ENCODE measurements at places on chromosomes 5 and 9. TPM values are rescaled to one million over a fixed set of nuclear protein-coding genes. Genes with fewer than 3 reads are reported as not detected.

DNA sequence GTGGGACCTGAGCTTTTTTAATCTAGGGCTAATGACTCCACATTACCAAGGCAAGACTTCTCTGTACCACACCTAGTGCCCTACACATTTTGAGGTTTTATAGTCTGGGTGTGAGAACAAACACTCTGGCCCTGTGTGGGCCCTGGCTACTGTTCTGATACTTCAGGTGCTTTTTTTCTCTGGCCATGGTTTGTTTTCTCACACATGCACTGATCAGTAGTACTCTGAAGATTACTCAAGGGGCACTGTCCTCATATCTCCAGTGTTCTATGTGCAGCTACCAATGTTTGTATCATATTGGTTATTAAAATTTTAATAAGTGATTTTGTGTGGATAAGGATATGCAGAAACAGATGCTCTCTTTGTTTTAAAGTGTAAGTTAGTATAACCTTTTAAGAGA is 5.9 kb upstream of the C9orf40 start:
- DNase-seq = no peak
- H3K4me1 ChIP-seq = no peaks in the 10 kb centered on the region
- no peaks in the 10 kb centered on the region for H3K36me3 ChIP-seq
- no peaks in the 10 kb centered on the region for H3K27me3 ChIP-seq
- no peak overlapping the region for H3K27ac ChIP-seq
- no peak overlapping the region for H3K4me3 ChIP-seq

DNA sequence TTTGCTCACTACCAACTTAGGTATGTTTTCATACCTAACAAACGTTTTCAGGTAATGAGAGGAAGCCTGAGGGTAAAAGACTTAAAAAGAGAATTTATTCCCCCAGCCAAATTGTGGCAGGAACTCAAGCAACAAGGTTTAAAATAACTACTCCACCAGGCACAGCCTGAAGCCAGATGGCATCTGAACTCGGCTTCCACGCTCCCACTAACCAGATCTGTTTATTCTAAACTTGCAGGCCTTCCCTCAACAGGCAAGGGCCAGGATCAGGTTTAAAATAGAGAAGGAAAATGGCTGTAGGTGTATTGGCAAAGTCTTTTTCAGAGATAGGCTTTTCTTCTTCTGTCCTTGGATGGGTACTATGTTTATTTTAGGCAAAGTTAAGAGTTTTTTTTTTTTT is 89.4 kb downstream of the OTULIN start:
- no peaks in the 10 kb centered on the region for H3K36me3 ChIP-seq
- no peak overlapping the region for H3K27ac ChIP-seq
- no peaks in the 10 kb centered on the region for H3K4me1 ChIP-seq
- H3K4me3 ChIP-seq = no peak overlapping the region
- no peak for DNase-seq

DNA sequence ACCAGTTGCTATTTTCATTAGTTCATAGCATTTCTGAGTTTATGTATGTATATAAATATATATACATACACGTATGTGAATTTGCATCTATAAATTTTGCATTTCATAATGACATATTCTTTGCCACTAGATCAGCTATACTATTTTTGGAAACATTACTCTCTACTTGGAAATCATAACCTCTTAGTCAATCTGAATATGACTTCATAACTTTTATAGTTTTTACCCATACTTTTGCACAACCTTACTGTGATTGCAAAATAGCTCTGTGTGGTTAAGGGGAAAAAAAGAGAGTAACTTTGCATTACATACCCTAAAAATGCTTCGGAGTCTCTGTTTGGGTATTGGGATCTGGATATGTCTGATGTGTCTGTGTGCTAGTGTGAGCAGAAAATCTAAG is 44.9 kb upstream of the ADAMTSL1 start:
- H3K27me3 ChIP-seq = no peaks in the 10 kb centered on the region
- no peak for DNase-seq

DNA sequence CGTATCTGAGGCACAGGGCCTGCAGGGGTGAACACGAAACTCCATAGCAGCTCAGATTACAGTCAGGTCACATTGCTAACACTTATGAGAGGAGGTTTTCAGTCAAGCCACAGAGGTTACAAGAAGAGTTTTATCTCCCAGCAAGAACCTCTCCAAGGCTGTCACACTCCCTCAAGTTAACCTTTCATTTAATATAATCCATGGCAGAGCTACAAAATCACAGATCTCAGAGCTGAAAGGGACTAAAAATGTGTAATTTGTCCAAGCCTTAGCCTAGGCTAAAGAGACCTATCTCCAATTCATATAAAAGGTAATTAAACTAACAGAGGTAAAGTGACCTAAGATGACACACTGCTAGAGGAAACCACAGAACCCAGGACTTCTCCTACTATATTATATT is 57.2 kb downstream of the MLANA start:
- H3K27me3 ChIP-seq = no peaks in the 10 kb centered on the region
- H3K36me3 ChIP-seq = no peaks in the 10 kb centered on the region
- peaks cover 27% of the 10 kb centered on the region for H3K4me1 ChIP-seq

DNA sequence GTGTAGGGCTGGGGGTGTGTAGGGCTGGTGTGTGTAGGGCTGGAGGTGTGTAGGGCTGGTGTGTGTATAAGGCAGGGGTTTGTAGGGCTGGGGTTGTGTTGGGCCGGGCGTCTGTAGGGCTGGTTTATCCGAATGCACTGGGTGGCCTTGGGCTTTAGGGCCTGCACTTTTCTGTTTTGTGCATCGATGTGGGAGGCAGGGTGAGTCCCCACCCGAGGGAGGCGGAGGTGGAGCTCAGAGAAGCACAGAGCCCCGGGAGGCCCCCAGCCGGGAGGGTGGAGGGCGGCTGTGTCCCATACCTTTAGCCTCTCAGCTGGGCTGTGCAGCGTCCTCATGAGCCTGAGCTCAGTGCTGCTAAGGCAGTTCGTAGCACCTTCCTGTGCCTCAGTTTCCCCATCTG is 13.5 kb downstream of the COL5A1 start:
- H3K4me1 ChIP-seq = no peaks in the 10 kb centered on the region
- H3K36me3 ChIP-seq = no peaks in the 10 kb centered on the region
- H3K4me3 ChIP-seq = no peak overlapping the region

GRCh38 chr9:120481248-120481647 is 98.7 kb downstream of the CDK5RAP2 start:
- no peak overlapping the region for H3K4me3 ChIP-seq
- H3K36me3 ChIP-seq = no peaks in the 10 kb centered on the region
- no peaks in the 10 kb centered on the region for H3K27me3 ChIP-seq
- peaks cover 26% of the 10 kb centered on the region for H3K4me1 ChIP-seq

DNA sequence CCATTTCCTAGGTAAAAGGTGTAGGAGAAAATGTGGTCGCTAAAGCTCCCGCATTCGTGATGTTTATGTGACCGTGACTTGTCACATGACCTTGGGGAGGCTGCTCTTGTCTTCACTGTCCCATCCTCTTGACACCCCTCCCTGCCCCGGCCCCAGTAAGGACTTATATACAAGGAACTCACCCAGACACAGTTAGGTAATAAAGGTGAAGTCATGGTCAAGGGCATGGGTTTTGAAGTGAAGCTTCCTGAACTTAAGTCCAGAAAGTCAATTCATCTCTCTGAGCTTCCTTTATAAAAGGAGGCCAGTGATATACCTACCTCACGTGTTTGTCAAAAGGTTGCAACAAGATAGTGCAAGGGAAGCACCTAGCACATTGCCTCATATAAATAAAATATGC is 17.6 kb downstream of the FGF1 start:
- no peaks in the 10 kb centered on the region for H3K4me1 ChIP-seq
- no peak for DNase-seq

- no peak overlapping the region for H3K27ac ChIP-seq
- no peaks in the 10 kb centered on the region for H3K36me3 ChIP-seq
- H3K4me3 ChIP-seq = no peak overlapping the region
- no peak for DNase-seq
These were observed 46.2 kb downstream of the PAX5 start for GRCh38 chr9:36987891-36988290.

- no peaks in the 10 kb centered on the region for H3K27me3 ChIP-seq
- H3K27ac ChIP-seq = no peak overlapping the region
- H3K4me1 ChIP-seq = no peaks in the 10 kb centered on the region
- no peak for DNase-seq
- no peaks in the 10 kb centered on the region for H3K36me3 ChIP-seq
These were observed 120.6 kb downstream of the PAM start for GRCh38 chr5:102875721-102876123.

DNA sequence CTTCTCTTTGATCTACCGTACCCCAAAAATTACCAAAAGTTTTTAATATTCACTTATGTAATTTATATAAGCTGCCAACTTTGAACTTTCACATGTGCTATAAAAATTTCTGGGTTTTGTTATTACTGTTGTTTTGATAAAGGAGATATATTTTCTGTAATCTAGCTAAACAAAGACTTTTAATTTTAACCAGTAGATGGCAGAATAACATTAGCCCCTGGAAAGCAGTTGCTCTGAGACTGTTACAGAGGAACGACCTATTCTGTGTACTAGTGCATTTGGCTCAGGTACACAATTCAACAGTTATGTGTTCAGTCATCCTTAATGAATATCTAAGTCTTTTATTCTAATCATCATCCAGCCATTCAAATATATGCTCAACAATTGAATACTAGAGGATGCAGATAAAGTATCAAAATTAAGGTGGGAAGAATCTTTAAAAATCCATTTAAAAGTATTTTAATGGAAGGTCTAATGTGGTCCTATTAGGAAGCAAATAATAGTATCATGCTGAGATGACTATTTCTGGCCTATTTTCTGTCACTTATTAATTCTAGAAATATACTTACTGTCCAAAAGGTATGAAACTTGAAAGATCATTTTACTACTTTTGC is 8.6 kb downstream of the KLHL9 start:
- H3K4me1 ChIP-seq = peaks cover 27% of the 10 kb centered on the region
- no peak overlapping the region for H3K27ac ChIP-seq
- H3K36me3 ChIP-seq = no peaks in the 10 kb centered on the region

DNA sequence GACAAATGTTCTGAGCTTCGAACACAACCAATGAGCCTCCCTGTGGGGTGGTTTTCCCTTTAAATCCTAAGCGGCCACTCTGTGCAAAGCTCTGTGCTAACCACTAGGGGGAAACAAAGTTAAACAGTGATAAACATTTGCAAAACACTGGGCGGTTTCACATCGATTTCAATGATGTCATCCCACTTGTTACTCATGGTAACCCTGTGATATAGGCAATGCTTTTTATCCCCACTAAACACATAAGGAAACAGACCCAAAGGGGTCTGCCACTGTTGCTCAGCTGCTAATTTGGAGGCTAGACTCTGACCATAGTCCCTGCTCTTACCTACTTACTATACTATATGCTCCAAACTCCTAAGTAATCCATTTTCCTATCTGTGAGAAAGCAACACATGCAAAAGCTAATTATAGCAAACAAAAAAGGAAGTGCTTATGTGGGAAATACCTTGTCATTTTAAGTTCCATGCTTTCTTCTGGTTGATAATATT is 57.3 kb downstream of the PTPN3 start:
- H3K36me3 ChIP-seq = peaks cover 3% of the 10 kb centered on the region
- peak; percentile 87 for DNase-seq
- peak overlapping the region; percentile 89 for H3K27ac ChIP-seq
- no peaks in the 10 kb centered on the region for H3K27me3 ChIP-seq
- peaks cover 25% of the 10 kb centered on the region for H3K4me1 ChIP-seq
- no peak overlapping the region for H3K4me3 ChIP-seq

GRCh38 chr9:95008151-95008771 is 281.8 kb downstream of the AOPEP start:
- no peaks in the 10 kb centered on the region for H3K36me3 ChIP-seq
- no peaks in the 10 kb centered on the region for H3K27me3 ChIP-seq
- H3K4me3 ChIP-seq = no peak overlapping the region
- no peak for DNase-seq

DNA sequence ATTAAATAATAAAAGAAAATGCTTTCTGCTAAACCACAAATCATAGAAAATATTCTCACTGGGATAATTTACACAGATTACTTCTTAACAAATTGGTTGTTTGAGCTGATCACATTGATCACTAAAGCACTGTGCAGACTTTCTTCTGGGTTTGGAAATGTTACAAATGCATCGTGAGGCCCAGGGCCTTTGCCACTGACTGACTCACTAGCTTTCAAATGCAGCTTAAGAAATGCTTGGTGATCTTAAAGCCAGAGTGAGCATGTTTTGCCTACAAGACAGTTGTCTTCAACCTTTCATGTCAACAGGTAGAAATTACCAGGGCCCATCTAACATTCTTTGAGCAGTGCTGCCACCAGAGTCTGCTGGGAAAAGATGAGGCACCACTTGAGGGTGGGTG is 252.3 kb upstream of the ADRA1B start:
- H3K27ac ChIP-seq = no peak overlapping the region
- H3K4me1 ChIP-seq = no peaks in the 10 kb centered on the region
- no peaks in the 10 kb centered on the region for H3K36me3 ChIP-seq
- no peaks in the 10 kb centered on the region for H3K27me3 ChIP-seq
- H3K4me3 ChIP-seq = no peak overlapping the region

GRCh38 chr9:78590068-78590467 is 293.1 kb downstream of the PSAT1 start:
- H3K36me3 ChIP-seq = no peaks in the 10 kb centered on the region
- no peaks in the 10 kb centered on the region for H3K4me1 ChIP-seq
- no peak for DNase-seq
- H3K27ac ChIP-seq = no peak overlapping the region
- H3K27me3 ChIP-seq = no peaks in the 10 kb centered on the region

DNA sequence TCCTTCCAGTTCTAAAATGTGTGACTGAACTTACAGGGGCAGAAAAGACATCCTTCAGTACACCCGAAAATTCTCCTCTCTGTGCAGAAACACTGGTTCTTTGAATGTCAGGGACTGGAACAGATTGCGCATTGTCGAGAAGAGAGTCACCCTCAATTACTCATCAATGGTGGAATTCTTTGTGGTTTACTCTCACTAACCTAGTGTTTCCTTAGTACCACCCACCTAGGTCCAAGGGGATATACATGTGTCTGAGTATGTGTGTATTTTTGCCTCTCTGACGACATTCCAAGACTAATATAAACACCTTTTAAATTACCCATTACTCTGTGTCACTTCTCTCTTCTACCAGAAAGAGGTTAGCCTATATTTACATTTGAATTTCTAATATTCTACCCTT is 660.8 kb downstream of the TLE1 start:
- H3K27ac ChIP-seq = no peak overlapping the region
- no peak overlapping the region for H3K4me3 ChIP-seq
- H3K36me3 ChIP-seq = no peaks in the 10 kb centered on the region
- DNase-seq = no peak
- H3K4me1 ChIP-seq = peaks cover 29% of the 10 kb centered on the region

DNA sequence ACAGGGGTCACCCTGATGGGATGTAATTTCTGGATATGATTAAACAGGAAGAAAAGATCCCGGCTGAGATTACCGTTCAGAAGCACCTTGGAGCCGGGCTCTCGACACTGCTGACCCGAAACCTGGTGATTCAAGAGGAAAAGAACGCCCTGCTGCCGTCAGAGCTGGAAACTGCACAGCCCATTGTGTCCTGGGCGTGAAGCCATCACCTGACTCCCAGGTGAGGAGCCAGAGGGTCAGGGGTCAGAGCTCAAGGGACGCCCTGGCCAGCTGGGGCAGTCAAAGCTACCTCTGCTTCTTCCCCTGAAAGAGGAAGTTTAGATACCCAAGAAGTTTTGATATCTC is 17.8 kb upstream of the SLC12A7 start:
- peaks cover 63% of the 10 kb centered on the region for H3K4me1 ChIP-seq
- no peaks in the 10 kb centered on the region for H3K36me3 ChIP-seq
- H3K4me3 ChIP-seq = no peak overlapping the region
- H3K27me3 ChIP-seq = no peaks in the 10 kb centered on the region

AGTPBP1 gene
- 18.8 TPM for total RNA-seq

DIPK1B gene
- total RNA-seq = 25.7 TPM

LVRN gene
- 2.0 TPM for total RNA-seq

TAF11L5 gene
- not detected for total RNA-seq

EFNA5 gene
- 3.4 TPM for total RNA-seq

CCL28 gene
- 21.0 TPM for total RNA-seq

RANBP3L gene
- not detected for total RNA-seq

KDM3B gene
- 42.3 TPM for total RNA-seq

ZBED3 gene
- 4.2 TPM for total RNA-seq

CA9 gene
- 21.8 TPM for total RNA-seq

GFI1B gene
- not detected for total RNA-seq

NME5 gene
- not detected for total RNA-seq

MEIKIN gene
- 39.2 TPM for total RNA-seq

LTC4S gene
- total RNA-seq = 16.2 TPM
